M059J (cell line): ENCODE measurements at places on chromosomes 3 and 15.

GRCh38 chr3:51706788-51707731 lies at the start of gene GRM2:
TSS of gene GRM2 (plus strand) at chr3:51707068. CDS start at chr3:51708984, 1,916 bp downstream.
- no peak for DNase-seq

GRCh38 chr15:55014391-55015092 lies 182.2 kb downstream of the RSL24D1 start:
- no peak for DNase-seq

DNA sequence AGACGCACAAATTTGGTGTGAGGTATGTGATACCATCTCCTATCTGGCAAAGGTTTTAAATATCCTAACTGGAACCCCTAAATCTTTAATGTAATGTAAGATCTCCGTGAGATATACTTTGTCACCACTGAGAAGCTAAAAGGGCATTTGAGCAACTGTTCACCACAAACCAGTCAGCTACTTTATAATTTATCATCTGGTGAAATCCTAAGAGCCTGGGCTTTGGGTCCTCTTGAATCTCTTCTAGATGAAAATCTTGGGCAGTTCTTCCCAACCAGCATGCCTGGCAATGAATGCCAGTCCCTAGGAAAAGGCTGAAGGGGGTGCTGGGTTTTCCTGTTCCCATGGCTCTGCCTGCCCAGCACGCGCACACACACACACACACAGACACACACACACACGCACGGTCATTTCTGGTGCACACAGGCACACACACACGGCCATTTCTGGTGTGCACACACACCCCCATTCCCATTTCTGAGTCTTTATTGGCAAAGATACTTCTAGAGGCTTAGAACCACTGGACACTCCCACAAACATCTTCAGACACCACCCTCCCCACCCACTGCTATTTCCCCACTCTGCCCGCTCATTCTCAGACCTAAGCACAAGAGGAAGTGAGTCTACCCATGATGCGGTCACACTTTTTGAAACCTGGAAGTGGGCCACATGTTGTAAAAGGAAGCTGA lies 72.6 kb downstream of the MYO1E start:
- DNase-seq: peak; percentile 99

GRCh38 chr3:27567251-27567650 lies 83.1 kb upstream of the SLC4A7 start:
- no peak for DNase-seq

GRCh38 chr3:71578054-71578751 lies 5.3 kb downstream of the FOXP1 start:
- no peak for DNase-seq

DNA sequence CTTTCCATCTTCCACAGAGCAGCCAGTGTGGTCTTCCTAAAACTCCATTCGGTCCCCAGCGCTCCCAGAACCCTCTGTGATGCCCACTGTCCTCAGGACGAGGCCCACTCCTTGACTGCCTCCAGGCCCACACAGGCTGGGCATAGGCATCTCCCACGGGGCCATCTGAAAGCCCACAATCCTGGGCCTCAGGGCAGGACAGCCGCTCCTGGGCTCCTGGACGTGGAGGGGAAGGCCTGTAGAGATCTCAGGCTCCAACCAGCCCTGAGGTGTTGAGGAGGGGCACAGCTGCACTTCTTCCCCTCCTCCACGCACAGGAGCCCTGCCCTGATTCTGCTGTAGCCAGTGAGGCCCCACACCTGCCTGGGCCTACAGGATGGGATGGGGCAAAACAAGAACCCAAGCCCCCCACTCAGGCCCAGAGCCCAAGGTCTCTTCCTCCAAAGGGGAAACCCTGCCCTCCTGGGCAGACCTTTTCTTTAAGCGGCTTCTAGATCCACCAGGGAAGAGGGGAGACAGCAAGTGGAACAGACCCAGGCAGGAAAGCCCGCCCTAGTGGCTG lies 25.9 kb downstream of the SHISA5 start:
- DNase-seq: no peak

DNA sequence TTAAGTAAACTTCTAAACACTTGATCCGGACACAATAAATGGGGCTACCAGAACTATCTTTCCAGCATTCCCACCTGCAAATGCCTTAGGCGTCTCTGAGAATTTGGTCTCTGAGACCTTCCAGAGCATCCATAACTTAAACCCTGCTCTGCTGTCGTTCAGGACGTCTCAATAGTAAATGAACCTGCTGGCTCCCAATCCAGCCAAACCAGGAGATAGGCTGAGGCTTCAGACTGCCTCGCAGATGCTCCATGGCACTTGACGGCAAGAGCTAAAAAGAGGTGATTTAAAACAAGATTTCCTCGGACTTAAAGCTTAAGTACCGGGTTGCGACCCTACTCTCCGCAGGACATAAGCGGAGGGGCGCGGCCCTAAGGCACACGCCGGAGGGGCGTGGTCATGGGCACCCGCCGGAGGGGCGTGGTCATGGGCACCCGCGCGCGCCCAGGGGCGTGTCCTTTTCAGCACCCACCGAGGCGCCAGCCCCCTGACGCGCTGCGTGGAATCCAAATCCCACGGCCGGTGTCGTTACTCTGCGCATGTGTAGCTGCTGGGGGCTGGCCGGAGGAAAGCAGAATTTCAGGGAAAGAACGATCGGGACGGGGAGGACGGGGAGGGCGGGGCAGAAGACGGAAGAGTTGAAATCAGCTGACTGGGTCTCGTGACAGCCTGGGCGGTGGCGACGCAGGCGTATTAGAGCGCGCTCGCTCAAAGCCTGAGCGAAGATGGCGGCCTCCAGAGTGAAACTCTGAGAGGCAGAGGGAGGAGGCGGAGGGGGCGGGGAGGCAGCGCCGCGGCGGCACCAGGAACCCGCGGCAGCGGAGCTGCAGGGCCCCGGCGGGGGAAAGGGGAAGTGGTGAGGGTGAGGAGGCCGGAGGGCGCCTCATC lies at the start of gene DNAJC13:
Gene DNAJC13, plus strand, starts transcription at position 696 of the 888 bp plus-strand sequence. CDS start 17,049 bp downstream, outside the sequence.
- peak; percentile 95 for DNase-seq

- DNase-seq: no peak
These were observed 200.1 kb upstream of the PROK2 start for GRCh38 chr3:71984843-71985613.

DNA sequence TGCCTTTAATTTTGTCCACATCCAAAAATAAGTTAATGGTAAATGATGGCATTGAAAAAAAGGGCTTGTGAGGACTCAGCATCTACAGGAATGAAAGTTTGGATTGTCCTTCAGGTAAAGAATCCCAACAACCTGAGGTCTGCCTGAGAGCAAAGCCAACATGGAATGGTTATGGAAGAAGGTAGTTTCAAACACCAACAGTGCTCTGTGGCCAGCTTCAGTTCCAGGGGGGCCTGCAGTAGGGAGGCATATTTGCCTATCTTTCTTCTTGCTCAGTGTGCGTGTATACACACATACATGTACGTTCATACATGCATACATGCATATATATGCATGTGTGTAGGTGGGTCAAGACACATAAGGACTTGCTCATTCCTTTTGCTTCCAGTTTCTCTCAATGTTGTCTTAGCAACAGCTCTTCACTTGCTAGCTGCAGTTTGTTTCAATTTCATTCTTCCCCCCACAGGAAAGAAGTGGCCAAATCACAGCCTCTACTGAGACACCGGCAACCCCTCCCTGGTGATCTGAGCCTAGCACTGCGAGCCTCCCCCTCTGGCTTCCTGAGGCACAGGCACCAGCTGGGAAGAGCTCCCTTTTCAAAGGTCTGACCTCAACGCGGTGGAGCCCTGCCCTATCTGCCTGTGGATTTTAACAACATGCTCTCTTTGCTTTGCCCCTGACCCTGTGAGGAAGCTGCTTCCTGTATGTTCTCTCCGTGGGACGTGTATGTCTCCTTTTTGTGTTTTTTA lies 146.2 kb downstream of the KLF13 start:
- DNase-seq: peak; percentile 31

DNA sequence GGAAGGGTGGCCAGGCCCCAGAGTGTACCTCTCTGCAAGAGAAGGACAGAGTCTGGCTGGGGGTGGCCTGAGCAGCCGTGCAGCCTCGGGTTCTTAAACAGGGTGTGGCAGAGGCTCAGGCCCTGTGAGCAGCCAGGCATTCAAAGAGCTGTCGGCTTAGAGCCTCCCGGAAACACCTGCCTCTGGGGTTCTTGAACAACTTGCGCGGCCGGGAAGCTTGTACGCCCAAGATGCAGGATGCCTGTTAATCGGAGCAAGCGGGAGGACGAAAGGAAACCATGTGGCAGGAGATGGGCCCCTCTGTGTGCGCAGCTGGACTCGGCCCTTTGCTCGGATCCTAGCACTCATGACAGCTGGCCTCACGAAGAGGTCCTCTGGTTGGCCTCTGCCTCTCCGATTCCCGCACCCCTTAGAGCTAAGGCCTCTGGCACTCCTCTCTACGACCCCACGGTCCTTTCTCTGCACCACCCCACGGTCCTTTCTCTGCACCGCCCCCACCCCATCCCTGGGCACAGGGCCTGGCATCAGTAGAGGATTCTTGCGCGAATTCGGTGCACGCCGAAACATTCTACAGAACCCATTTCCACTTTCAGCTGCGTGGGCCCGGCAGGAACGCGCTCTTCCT lies 23.9 kb upstream of the TXNRD3 start:
- DNase-seq: no peak

DNA sequence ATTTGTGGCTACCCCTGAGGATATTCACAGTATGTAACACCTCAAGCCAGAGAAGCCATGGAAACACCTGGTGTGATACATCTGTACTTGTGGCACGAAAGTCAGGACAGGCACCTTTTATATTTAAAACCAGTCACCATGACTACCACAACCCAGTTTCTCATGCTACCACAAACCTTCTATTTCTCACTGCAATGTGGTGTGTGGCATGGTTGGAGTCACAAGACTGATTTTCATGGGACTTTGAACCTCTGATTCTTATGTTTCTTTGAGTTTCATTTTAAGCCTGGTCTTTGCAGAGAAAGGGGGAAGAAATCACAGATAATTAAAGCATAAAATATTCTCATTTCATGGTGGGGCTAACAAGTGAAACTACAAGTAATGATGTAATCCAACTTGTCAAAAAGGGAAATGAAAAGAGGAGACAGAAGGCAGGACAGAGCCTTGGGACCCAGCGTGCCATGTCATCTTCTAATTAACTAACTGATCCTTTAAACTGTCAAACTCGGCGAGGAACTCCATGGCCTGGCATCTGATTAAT lies 175.9 kb downstream of the PDZRN3 start:
- DNase-seq: no peak

DNA sequence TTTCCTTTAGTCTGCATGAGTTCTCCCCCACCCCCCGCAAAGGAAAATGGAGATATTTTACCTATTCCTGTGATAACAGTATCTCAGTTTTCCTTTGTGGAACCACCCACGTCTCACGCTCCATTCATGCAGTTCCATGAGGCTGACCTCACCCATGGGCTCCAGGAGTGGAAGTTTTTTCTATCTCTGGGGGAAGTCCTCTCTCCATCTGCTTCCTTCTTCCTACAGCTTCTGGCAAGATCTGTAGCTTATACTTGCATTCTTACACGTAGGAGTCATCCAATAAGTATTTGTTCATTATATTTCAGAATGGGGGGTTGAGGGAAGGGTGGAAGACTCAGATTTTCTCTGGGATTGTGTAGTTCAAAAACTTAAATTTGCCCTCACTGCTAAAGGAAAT lies 5.8 kb upstream of the GLCE start:
- DNase-seq: peak; percentile 43

DNA sequence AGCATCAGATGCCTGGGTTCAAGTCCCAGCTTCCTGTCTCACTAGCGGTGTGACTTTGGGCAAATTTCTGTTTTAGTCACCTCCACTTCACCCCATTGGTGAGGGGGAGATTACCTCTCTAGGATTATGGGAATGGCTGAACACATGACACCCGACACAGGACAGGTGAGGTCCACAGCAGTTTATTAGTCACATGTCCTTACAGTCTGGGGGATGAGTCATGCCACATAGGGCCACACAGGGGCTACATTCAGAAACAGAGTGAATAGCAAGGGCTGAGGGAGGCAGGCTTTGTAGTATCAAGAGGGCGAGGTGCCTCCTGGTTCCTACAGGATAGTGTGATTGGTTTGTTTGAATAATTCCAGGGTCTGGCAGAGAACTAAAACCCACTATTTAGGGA lies 15.2 kb upstream of the ITGA11 start:
- peak; percentile 57 for DNase-seq

GRCh38 chr3:4043867-4044575 lies 244.8 kb downstream of the LRRN1 start:
- DNase-seq: peak; percentile 2

DNA sequence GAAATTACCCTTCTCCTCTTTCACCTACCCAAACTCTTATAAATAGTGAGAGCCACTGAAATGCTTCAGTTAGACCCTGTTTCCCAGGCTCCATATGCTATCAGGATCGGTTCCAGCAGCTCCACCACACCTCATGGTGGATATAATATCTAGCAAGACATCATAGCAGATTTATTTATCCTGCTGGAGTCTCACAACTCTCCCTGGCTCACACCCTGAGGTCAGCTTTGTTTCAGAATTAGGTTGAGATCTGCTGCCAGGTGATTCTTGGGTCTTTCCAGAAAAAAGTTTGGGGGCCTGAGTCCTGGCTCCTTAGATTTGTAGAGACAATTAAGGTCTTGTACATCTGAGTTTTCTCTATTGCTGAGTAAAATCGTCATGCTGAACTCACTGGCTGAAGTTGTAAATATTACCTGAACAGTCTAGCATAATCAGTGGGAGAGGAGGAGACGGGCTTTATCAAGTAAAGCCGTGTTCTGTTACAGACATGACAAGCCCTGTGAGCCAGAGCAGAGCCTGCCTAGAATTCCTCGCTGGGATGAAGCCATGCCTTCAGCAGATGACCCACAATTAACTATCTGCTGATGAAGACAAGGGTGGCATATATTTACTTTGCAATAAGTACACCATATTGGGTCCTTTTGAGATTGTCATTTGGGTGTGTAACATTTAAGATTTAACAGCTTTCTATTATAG lies 131.6 kb downstream of the STAC start:
- no peak for DNase-seq

DNA sequence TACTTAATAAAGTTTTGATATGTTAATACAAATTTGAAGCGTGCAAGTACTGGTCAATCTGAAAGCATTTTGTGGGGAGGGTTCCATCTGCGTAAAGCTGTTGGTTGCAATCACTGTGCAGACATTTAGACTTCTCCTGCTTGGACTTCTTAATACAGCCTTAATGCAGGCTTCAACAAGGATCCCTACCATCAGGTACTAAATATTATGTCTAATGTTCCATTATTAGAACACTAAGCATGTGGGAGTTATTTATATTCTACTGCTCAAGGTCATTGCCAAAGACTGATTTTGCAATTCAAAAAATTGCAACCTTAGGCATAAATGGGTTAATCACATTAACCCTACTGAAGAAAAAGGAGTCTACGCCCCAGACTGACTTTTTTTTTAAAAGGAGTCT lies 73.9 kb upstream of the MYO5C start:
- DNase-seq: no peak

DNA sequence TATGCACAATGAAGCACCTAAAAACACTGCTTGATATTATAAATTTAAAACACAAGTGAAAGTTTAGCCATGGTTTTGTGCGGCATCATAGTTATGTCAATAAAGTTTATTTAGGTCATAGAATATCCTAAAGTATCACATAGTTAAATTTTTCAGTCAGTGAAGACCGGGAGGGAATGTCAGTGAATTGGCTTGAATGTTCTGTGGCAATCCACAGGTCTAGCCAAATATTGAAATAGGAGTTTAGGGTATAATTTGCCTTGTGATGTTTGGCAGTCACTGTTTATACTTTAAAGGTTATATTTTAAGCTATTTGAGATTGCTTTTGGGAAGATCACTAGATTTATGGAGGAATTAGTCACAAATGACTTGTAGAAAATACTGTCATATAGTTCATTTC lies 79.7 kb upstream of the FLNB start:
- no peak for DNase-seq
